Posterior vena cava (tissue), 2 donors: ENCODE measurements at places on chromosomes 3 and 15.

DNA sequence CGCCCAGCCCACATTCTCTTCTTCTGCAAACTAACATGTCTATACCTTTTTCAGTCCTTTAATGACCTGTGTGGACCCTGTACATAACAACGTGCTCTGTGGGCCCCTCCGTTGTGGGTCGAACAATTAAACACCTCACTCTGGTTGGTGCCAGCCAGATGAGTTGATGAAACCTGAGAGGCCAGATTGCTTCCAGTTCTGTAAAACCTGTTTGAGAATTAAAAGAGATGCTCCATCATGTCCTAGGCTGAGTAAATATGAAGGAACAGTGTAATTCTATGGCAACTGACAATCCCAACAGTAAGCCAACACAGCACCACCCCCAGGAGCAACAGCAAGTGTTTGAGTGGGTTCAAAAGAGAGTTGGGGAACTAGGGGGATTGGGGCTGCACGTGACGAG lies 5.7 kb upstream of the THBS1 start:
- DNase-seq: no peak

DNA sequence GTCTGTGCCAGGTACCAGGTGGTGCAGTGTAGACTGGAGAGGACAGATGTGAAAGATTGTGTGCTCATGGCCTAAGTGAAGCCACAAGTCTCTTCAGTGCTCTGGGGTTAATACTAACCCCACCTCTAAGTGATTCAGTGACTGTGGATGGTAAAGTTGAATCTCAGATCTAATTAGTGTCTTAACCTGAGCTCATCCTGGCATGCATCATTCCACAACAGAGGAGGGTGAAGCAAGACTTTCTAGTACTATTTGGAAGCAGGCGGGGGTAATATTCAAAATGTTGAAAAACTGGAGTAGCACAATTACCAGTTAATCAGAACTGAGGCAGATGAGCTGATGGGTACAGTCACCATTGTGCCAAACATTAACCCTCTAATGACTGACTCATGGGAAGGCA lies 2.8 kb upstream of the MESD start:
- no peak for DNase-seq

- no peak for DNase-seq
These were observed 38.6 kb downstream of the MGLL start for GRCh38 chr3:127783642-127784160.

DNA sequence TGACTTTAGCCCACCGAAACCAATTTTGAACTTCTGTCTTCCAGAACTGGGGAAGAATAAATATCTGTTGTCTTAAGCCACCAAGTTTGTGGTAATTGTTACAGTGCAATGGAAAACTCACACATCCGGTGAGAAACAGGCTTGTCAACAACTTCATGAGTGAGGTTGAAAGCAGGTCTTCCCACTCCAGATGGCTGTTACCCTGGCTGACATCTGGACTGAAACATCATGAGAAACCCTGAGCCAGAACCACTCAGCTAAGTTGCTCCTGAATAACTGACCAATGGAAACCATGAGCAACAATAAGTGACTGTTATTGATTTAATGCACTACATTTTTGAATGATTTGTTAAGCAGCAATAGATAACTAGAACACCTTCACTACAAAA lies 10.3 kb downstream of the ACSBG1 start:
- no peak for DNase-seq

GRCh38 chr3:194946091-194946490 lies 260.4 kb downstream of the FAM43A start:
- DNase-seq: no peak

- no peak for DNase-seq
These were observed 385.4 kb upstream of the LRRC3B start for GRCh38 chr3:26237036-26237682.

DNA sequence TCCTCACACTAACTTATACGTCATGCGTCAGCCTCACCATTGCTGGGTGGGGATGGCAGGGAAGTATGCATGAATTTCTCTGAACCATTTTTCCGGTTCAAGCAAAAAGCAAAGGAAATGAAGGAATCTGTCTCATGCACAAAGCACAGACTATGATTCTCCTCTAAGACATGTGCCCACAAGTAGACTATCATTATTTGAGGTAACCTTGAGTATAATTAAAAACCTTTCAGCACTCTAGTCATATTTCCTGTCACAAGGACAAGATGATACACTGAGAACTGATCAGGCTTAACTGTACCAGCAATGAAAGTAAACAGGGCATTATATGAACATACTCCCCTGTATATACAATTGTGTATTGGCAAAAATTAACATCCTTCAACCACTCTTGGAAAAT lies 56.7 kb upstream of the TSC22D2 start:
- no peak for DNase-seq

- DNase-seq: no peak
These were observed 3.4 kb upstream of the SYNM start for GRCh38 chr15:99101501-99101900.

DNA sequence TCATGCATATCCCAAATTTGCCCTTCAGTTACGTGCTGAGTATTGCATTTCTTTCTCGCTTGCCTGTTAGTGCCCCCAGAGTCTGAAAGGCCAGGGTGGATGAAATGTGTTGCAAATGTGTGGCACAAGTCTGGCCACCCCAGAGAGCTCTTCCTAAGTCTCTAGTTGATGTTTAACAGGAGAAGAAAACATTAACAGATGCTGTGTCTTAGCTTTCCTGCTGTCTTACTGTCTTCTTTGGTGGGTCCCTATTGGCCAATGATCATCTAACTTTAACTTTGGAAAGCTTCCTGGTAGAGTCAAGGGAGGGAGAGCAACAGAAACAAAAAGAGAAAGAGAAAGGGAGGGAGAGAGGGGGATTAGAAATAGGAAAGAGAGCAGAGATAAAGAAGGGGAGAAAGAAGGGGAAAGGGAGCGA lies 76.7 kb upstream of the P3H2 start:
- no peak for DNase-seq

- no peak for DNase-seq
These were observed 41.3 kb downstream of the GLDN start for GRCh38 chr15:51382787-51383186.

- no peak for DNase-seq
These were observed 40.8 kb downstream of the SRGAP3 start for GRCh38 chr3:9208605-9209152.

- DNase-seq: no peak
These were observed 1.1 kb downstream of the ZBTB20 start for GRCh38 chr3:115146032-115146417.

DNA sequence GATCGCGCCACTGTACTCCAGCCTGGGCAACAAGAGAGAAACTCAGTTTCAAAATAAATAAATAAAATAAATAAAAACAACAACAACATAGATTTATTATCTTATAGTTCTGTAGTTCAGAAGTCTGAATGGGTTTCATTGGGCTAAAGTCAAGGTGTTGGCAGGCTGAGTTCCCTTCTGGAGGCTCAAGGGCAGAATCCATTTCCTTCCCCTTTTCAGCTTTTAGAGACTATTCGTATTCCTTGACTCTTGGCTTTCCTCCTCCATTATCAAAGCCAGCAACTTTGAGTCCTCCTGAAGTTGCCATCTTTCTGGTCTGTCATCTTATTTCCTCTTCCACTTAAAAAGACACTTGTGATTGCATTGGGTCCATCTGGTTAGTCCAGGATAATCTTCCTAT lies 12.1 kb downstream of the BLM start:
- no peak for DNase-seq

- DNase-seq: no peak
These were observed 125.8 kb downstream of the P2RY1 start for GRCh38 chr3:152960684-152961083.

- DNase-seq: no peak
These were observed 374.2 kb downstream of the PLCL2 start for GRCh38 chr3:17258823-17259436.

GRCh38 chr3:152419748-152420147 lies 151.0 kb downstream of the MBNL1 start:
- DNase-seq: no peak

GRCh38 chr3:4355401-4356219 lies 52.4 kb downstream of the SETMAR start:
- DNase-seq: no peak

- no peak for DNase-seq
These were observed 269.1 kb upstream of the UMPS start for GRCh38 chr3:124461126-124461525.

DNA sequence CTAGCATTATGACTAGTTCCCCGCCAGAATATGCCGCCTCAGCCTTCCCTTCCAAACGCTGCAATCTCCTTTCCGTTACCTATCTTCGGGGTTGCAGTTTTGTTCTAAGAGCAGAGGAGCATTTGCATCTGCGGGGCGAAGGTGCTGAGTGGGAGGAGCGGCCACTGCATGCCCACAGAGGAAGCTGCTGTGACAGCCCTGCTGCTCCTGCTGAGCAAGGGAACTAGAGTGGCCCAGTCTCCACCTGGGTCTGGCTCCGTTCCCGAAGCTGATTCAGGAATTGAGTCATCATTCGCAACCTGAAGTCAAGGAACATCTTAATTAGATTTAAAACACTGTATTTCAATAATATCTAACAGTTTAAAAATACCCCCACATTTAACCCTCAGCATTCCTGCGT lies 98.2 kb upstream of the TJP1 start:
- DNase-seq: no peak

DNA sequence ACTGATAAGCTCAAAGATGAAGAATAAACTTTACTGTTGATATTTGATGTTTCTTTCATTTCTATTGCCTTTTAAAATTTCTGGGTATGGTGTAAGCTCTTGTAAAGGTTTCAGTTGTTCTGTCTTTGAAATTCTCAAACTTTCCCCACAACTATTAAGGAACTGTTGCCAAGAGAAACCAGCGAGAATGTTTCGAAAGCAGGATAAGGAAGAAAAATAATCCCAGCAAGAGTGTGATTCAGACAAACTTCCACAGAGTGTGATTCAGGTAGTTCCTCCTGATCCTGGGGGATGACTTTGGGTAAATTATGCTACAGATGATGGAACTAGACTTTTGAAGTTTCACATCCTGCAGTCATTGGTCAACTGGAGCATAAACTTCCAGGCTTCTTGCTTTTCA lies 632.0 kb downstream of the NSUN3 start:
- DNase-seq: no peak

GRCh38 chr3:127224118-127224517 lies 31.2 kb downstream of the PRR23E start:
- no peak for DNase-seq

DNA sequence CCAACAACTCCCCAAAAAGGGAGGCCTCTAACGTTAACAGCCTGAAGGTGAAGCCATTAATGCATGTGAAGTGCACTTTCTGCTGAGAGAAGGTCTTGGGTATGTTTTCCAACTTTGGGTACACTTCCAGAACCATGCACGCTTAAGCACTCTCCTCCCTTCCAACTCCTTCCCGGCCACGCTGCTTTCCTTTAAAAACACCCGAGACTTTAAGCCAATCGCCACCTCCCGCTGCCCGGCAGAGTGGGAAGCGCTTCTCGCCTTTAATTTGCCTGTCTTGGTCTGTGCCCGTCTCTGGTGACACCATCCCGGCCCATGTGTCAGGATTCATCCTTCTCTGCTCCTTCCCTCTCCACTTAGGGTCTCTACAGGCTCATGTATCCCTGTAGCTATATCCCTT lies 35.3 kb downstream of the ITGB5 start:
- no peak for DNase-seq

DNA sequence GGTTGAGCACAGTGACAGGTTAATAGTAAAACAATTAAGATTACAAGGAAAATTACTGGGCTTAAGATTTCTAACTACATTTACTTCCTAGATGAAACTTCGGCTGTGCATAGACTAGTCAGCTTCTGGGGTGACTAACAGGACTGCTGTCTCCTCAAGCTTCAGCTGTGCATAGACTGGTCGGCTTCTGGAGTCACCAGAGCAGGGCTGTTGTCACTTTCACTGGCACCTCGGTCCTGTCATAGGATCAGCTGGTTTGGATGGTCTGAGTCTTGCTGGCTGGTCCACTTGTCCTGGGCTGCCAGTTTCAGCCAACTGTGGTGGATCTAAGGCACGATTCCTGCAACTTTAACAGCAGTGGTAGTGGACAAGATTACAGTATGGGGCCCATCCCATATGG lies 23.9 kb upstream of the ACAD9 start:
- DNase-seq: no peak

GRCh38 chr15:100708916-100709315 lies 106.5 kb downstream of the ASB7 start:
- DNase-seq: no peak

DNA sequence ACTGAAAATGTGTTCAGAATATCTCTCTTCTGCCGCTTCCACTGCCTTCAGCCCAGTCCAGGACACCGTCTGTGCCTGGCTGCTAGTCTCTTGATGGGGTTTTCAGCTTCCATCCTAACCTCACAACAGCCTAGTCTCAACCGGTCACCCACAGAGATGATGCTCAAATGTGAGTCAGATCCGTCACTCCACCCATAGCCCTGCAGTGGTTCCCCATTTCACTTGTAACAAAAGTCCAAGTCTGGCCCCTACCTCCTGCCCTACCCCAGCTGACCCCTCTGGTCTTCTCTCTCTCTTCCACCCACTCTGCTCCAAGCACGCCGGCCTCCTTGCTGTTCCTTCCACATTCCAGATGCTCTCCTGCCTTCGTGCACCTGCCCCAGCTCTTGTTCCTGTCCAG lies 68.1 kb downstream of the PPARG start:
- no peak for DNase-seq

GRCh38 chr3:178308771-178309170 lies 227.5 kb upstream of the KCNMB2 start:
- no peak for DNase-seq

GRCh38 chr15:88646088-88646405 lies 7.2 kb downstream of the ISG20 start:
- no peak for DNase-seq

DNA sequence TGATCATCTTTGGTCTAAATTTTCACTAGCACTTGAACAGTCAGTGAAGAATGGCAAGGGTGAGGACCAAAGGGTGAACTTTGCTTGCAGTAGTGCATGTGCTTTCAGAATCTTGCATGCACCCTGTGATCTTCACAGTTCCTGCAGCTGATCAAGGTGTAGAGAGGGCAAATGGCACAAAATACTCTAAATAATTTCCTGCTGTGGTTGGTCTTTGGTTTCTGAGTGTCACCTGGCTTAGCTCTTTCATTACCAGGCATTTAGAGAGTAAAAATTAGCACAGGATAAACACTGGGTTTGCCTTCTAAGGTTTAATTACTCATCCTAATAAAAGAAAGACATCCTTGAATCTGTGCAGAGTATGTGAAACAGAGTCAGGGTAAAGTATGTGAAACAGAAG lies 11.4 kb downstream of the TIPARP start:
- DNase-seq: no peak

- DNase-seq: no peak
These were observed 67.5 kb downstream of the TIPARP start for GRCh38 chr3:156741935-156742334.

- DNase-seq: peak; percentile 8
These were observed 27.3 kb downstream of the ZNF710 start for GRCh38 chr15:90028376-90028944.

DNA sequence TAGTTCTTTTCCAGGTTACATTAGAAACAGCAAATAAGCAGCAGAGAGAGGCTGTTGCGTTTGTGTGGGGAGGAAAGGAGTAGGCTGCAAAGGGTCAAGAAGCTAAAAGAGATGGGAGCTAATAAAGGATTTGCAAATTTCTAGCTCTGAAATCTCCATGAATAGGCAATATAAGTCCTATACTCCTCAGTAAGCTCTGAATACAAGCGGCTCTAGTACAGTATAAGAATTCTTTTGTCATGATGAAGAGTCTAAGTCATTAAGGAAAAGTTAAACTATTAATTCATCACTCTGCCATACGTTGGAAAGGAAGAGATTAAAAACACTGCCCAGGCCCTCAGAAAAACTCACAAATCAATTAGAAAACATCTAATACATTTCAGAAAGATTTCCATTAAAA lies 59.3 kb downstream of the CEP152 start:
- DNase-seq: no peak

GRCh38 chr3:107939691-107940442 lies 151.0 kb downstream of the CD47 start:
- no peak for DNase-seq
